Thymus (tissue), 14 donors: ENCODE measurements at places on chromosomes 16 and 17.

GRCh38 chr16:48047720-48048119 lies 108.1 kb downstream of the ABCC12 start:
- no peak for DNase-seq

- no peak for DNase-seq
Measured at GRCh38 chr16:27498916-27499658, 50.6 kb downstream of the GTF3C1 start.

DNA sequence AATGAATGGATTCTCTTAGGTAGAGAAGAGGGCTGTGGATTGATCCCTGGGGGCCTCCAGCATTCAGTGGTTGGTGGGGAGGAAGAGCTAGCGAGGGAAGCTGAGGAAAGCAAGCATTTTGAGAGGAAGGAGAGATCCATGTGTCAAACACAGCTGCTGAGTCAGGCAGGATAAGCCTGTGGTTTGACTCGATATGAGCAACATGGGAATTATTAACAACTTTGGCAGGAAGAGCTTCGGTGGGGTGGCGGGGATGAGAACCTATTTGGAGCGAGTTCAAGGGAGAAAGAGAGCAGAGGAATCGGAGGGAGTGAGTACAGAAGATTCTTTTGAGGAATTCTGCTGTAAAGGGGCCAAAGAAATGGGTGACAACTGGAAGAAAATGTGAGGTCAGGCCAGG lies 59.5 kb upstream of the CDC42EP4 start:
- no peak for DNase-seq

DNA sequence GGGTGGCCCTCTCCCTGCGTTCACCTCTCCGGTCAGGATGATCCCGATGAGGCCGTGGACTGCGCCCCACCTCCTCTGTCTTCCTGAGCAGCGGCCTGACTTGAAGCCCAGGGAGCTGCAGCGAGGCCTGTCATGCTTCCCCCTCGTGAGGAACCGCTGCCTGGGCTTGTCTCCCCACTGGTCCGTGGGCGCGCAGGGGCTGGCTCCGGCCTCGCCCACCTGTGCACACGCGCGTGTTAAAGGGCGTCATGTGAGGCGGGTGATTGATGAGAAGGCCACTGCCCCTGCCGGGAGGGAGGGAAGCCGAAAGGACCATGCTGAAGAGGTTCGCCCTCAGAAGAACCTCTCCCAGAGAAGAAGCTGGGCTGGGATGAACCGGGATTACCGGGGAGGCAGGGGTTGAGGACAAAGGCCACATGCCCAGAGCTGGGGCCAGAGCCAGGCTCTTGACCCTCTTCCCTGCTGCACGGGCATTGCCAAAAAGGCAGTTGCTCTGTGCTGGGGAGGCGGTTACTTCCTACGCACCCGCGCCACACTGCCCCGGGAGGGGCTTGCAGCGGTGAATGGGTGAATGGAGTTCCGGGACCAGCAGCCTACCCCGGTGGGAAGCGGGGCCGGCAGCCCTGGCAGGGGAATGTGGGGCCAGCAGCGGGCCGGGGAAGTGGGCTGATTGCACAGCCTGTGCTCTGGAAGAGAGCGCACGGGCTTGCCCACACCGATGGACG lies 85.9 kb upstream of the GSE1 start:
- no peak for DNase-seq

- DNase-seq, result no peak
Measured at GRCh38 chr17:80913928-80914821, 77.5 kb upstream of the CHMP6 start.

- DNase-seq, result no peak
Measured at GRCh38 chr17:63741143-63741407, 524 bp downstream of the STRADA start.

DNA sequence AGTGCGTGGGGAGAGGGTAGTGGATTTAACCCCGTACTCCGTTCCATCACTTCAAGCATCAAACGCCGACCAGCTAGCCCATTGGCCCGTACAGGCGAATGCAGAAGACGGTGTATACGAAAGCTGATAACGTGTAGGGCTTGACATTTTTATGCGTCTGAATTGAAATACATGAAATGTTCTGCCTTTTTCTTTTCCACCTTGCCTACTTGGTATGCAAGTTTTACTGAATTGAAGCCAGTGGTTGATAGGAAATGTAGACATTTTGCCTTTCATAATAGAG lies 834 bp upstream of the STAT3 start:
- DNase-seq, result no peak

DNA sequence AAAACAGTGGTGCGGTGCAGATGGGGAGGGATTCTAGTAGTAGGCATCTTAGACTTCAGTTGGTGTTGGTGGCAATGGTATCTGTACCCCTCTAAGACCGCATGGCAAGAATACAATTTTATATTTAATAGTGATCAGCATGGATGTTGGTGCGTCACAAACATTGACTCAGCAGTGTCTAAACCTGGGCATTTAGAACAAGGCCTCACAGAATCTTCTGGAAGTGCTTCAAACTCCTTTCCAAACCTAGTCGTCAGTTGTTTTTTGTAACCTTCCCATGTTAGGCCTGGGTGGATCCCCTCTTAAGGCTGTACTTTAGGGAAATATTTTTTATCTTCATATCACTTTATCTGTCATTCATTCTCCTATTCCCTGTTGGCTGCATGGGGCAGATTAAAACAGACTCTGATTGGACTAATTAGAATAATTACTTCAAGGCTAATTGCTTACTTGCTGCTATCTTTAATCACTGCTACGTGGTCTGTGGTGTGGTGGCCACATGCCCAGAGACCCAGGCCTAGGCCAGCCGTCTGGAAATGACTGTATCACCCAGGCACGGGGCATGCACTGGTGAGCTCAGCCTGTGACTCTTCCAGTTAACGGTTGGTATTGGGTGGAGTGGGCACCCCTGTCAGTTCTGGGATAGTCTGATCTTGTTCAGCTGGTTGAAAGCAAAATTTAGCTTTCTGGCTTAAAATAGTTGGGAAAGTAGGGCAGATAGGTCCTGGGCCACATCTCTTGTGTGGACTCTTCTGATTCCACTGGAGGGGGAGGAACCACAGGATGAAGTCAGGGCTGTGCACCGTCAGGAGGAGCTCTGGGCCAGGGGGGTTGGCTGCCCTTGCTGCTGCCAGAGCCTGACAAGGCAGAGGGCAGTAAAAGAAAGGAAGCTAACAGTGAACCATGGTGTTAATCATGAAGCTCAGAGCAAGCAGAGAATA lies 4.5 kb downstream of the ALKBH5 start:
- no peak for DNase-seq

GRCh38 chr16:1917665-1918350 lies 407 bp downstream of the HS3ST6 start:
- DNase-seq, result no peak

DNA sequence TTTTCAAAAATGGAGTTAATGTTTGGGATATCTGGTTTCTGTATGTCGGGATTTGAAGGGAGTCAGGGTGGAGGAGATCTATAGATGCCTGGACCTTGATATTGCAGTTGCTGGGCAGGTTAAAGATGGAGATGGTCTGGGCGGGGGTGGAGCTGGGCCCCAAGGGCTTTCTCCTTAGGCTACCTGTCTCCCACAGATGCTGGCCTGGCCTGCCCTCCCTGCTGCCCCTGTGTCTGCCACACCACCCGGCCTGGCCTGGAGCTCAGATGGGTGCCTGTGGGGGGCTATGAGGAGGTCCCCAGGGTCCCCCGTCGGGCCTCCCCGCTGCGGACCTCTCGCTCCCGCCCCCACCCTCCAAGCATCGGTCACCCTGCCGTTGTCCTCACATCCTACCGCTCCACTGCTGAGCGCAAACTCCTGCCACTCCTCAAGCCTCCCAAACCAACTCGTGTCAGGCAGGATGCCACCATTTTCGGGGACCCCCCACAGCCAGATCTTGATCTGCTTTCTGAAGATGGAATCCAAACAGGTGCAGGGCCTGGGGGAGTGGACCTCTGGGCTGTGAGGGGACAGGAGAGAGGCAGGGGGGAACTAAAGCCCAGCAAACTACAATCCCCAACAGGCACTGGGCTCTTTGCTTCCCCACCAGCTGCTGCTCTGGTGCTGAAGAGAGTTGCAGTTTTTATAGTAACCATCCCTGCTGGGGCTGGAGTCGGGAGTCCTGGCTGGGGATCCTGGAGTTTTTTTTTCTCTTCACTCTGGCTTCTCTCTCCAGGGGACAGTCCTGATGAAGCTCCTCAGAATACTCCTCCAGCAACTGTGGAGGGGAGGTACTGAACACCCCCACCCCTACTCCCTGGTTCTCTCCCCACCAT lies 2.9 kb downstream of the ARHGEF15 start:
- DNase-seq, result no peak

DNA sequence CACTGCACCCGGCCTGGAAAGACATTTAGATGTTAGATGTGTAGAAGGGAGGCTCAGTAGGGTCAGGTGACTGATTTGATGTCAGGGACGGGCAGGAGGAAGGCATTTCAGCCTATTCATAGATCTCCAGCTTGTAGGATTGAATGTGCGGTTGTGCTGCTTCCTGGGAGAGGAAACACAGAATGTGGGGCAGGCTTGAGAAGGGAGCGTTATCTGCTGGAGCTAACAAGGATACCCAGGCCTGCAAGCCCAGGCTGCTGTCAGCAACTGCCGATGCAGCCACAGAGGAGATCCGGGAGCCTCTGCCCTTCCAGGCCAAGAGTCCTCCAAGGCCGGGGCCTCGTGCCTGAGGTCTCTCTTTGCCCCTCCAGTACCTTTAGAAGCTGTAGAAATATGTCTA lies 205.6 kb downstream of the SPECC1 start:
- DNase-seq, result no peak

DNA sequence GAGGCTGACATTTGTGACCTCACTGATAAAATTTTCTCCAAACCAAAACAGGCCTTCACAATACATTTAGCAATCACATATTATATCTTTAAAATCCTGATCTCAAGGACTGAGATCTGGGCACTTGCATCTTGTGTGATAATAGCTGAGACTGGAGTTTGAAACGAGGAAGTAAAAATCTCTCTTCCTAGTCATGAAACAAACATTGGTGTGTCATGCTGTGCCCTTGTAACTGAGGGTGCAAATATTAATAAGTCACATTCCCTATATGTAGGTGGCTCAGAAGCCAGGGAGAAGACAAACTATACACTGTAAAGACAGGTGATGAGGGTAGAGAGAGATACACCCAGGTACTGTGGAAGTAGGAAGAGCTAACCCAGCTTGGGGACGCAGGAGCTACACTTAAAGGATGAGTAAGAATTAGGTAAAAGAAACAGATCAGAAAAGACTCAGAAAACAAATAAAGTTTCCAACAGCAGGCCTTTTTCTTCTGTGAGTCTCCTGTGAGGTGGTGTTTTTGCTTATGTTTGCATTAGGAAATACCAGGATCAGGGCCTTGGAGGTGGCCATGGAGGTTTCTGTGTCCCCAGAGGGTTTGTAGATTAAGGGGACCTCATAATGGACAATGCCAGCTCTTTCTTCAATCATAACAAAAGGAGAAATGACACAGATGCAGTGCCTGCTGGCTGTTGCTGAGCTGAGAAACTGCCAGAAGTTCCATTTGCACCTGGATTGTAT lies 335.7 kb downstream of the GRIN2A start:
- DNase-seq, result no peak

DNA sequence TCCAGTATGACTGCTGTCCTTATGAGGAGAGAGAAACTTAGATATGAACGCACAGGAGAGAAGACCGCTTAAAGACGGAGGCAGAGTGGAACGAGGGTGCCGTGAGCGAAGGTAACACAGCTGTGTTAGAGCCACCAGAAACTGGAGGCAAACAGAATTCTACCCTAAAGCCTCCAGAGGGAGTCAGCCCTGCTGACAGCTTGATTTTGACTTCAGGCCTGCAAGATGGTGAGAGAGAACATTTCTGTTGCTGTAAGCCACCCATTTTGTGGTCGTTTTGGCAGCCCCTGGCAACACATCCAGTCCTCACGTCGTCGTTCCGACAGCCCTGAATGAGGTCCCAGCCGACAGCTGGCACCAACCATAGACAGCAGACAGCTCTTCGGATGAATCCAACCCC lies 2.8 kb upstream of the SPATA2L start:
- no peak for DNase-seq
